Bone marrow (tissue), 2 donors: ENCODE measurements at places on chromosomes 1 and 21.

DNA sequence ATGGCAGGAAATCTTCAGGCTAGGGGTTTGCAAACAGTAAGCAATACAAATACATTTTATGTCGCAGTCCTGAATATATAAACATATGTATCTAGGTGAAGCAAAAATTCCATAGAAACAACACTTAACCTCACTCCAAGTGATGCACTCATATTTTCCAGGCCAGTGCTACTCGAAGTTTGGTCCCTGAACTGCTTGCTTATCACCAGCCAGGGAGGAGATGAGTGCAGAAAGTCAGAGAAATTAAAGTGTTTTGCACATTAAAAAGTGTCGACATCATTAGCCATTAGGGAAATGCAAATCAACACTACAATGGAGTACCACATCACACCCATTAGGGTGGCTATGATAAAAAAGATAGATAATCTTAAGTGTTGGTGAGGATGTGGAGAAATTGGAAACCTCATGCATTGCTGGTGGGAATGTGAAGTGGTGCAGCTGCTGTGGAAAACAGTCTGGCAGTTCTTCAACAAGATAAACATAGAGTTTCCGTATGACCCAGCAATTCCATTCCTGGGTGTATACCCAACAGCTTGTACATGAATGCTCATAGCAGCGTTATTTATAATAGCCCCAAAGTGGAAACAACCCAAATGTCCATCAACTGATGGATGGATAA lies 70.5 kb upstream of the CSF1 start:
- no peak for DNase-seq

DNA sequence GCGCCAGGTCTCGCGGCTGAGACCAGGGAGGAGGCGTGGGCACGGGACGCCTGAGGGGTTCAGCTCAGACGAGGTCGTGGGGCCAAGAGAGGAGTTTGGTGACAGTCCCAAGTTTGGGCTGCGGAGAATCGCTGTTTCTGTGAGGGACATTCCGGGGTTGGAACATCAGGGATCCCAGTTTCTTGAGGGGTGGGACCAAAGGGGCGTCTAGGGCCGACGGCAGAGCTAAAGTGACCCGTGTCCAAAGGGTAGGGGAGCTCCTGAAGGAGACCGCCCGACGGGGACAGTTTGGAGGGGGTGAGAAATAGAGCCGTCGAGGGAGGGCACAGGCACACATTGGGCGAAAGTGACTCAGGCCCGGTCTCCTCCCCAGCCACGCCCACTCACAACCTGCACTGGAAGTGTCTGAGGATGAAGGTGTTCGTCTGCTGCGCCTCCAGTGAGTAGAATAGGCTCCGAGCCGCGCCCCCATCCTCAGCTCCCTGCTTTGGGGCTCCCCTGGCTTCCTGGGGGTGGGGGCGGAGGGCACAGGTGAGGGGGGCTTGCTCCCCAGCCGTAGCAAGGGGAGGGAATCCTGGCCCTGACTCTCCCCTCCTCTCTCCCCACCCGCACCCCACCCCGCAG lies 7.0 kb downstream of the EFNA3 start:
- peak; percentile 57 for DNase-seq

- no peak for DNase-seq
Observed at GRCh38 chr21:14838400-14838799, 226.4 kb downstream of the NRIP1 start.

- no peak for DNase-seq
Observed at GRCh38 chr1:154219541-154219940, 1.2 kb upstream of the UBAP2L start.

- no peak for DNase-seq
Observed at GRCh38 chr1:72013161-72013560, 269.2 kb downstream of the NEGR1 start.

GRCh38 chr1:77608893-77609292 lies 73.6 kb downstream of the ZZZ3 start:
- no peak for DNase-seq

- no peak for DNase-seq
Observed at GRCh38 chr21:42079008-42079938, 8.2 kb downstream of the UMODL1 start.

DNA sequence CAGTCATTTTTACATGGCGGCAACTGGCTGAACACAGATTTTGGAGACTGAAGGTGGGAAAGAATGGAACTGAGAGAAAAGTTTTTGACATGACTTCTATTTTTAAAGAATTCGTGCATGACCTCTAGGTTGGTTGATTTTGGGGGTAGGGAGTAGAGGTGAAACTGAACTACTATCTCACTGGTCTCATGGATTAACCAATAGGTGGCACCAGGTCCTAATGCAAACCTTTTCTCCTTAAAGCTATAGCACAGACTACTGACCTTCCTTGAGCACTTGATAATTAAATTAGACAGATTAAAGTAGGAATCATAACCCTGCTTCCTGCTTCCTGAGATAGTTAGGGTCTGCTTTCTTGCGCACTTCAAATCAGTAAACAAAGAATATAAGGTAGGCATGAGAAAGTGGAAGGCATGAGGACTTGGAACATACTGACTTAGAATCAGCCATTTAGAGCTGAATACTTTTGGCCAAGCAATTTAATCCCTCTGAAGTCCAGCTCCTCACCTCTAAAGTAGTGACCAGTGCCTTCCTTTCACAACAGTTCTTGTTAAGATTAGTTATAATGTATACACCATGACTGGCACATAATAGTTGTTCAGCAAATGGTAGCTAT lies 206.0 kb downstream of the CENPF start:
- DNase-seq, result no peak

DNA sequence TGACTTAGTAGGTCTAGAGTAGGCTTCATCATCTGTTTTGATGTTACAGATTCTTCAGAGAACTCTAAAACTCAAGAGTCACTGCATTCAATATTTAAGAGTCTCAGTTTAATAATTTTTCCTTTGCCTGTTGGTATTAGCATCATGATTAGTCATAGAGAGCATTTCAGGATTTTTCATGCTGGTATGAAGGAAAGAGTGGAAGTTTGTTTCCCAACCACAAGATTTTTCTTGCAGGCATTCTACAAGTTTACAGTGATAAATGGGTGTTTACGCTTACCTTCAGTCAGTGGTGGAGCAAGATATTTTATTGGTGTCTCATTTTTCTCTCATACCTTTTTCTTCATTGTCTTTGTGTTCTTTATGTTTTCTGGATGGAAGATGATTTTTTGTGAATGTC lies 58.4 kb upstream of the MYOCOS start:
- no peak for DNase-seq

GRCh38 chr1:54614563-54614962 lies 8.8 kb downstream of the FAM151A start:
- DNase-seq, result no peak

DNA sequence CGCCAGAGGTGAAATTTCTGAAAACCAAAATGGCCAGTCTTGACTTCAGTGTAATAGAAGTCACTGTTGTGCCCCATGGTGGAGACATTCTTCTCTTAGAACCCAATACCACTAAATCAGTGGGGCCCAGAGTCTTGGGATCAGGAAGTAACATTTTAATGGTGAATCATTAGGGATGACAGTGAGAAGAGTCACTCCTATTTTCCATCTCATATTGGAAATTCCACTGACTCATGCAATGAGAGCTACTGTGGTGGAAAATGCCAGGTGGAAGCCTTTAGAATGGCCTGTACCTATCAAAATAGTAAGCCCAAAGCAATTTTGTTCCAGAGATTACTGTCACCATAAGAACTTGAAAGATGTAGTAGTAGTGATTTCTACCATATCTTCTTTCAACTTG lies 20.6 kb upstream of the PPM1J start:
- no peak for DNase-seq

GRCh38 chr1:64545118-64545843 lies 75.4 kb downstream of the CACHD1 start:
- no peak for DNase-seq

DNA sequence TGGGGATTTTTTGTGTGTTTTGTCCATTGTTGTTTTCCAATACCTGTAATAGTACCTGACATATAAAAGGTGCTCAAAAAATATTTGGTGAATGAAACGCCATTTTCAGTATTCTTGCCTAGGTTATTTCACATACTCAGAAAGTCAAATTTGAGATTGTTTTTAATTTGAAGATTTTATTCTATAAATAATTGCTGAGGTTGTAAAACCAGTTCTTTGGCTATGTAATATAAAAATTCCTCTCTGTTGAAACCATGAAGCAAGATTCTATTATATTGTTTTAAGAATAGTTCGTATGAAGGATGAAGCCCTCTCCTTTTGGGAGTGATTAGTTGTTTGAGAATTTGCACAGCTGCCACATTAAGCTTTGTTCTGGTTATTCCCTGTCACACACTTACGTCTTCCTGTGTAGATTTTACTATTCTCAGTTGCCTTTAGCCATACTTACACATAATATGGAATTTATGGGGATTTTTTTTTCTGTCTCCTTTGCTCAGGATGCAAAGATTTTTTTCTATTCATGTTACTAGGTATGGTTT lies 60.2 kb upstream of the MPC2 start:
- no peak for DNase-seq

DNA sequence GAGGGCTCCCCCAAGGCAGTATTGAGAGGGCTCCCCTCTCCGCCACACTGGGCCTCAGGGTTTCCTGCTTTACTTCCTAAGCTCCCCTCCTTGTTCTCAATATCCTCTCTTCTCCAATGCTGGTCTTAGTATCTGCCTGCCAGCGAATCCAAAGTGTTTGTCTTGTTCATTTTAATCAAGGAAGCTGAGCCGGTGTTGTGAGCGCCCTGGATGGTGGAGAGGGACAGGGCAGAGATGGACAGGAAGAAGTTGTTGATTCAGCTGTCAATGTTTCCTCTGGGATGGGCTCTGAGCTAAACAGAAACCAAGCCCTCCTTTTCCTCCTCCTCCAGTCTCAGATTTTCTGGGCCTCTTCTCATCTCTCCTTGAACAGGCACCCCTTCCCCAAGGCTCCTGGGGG lies 5.4 kb downstream of the OLFML3 start:
- no peak for DNase-seq

DNA sequence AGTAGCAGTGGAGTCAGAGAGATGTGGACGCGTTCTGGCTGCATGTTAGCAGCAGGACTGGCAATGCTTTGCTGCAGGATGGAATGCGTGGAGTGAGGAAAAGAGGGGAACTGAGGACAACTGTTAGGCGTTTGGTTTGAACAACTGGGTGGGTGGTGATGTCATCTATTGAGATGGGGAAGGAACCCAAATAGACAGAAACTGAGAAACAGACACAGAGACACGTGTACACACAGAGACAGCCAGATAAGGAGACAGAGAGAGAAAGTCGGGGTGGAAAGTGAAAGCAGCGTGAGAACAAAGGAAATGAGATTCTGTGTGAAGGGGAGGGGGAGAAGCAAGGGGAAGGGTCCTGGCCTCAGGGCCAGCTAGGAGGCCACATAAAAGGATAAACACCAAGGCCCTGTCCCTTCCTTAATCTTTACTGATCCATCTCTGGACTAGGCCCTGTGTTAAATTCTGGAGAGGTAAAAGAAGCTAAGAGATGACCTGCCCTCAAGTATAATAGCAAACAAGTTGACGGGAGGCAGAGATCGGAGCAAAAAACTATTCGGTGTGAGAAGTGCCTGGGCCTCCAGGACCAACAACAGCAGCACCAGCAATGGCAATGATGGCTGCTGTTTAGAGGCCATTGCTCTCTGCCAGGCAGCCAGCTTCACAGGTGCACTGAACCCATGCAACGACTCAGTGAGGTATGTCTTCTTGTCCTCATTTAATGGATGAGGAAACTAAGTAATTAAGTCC lies 31.6 kb downstream of the VWA5B1 start:
- DNase-seq, result no peak

GRCh38 chr1:53718443-53718842 lies 20.5 kb downstream of the GLIS1 start:
- DNase-seq, result no peak

DNA sequence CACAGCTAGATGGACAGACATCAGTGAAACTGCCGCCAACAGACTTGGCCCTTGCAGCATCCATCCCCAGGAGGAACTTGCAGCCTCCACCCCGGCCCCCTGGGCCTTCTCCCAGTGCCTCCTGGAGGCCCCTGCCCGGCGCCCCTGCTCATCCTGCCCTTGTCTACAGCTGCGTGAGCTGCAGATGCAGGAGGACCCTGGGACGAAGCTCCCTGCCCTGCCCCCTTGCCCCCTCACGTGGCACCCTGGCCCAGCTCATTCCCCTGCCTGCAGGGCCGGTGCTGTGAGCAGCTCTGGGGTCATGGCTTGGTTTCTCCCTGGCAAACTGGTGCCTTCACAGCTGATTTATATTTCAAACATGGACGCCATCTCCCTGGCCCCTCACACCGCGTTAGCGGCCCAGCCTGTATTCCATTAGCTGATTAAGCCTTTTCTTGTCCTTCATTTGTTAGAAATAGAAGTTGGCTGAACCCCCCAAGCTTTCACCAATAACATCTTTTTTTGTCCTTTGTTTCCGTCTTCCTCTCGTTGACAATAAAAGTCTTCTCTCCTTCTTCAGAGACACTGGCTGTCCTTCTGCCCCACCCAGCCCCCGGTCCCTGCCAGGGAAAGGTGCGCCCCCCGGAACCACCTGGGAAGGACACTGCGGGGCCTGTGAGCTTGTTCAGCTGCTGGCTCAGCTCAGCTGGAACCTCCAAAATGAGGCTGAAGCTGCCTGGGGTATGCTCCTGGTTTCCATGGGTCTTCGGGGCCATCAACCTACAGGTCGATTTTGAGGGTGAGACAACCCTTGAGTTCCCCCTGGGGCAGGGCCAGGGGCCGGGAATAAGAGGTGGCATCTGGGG lies 34.0 kb upstream of the SLC19A1 start:
- DNase-seq, result no peak

GRCh38 chr1:112402682-112403643 lies 6.9 kb downstream of the CTTNBP2NL start:
- no peak for DNase-seq

- no peak for DNase-seq
Observed at GRCh38 chr21:41976611-41977010, 22.8 kb upstream of the C2CD2 start.

DNA sequence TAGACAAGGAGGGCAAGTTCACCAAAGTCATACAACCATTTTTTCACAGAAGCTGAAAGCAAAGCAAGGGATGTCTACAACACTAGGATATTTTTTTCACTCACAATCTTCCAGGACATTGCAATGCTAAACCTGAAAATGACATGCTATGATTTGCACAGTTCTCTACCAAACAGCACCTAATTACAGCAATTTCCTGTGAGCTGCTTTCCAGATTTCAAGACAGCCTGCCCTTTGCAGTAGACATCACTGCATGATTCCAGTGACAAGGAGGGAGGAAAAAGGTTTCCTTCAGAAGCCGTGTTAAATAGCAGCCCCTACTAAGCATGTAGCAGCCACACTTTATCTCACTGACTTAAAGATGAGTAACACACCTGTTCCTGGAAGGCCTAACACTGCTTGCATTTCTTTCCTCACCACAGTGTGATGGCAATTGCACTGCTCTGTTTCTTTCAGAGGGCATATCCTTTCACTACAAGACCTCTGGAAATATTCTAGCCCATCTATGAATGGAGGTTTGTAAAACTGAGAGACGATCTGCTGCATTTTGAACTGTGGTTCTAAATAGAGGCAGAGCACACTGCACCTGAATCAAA lies 97.1 kb downstream of the DUSP10 start:
- DNase-seq, result no peak
